ENCODE measurements at places on chromosomes 1 and 21.

DNA sequence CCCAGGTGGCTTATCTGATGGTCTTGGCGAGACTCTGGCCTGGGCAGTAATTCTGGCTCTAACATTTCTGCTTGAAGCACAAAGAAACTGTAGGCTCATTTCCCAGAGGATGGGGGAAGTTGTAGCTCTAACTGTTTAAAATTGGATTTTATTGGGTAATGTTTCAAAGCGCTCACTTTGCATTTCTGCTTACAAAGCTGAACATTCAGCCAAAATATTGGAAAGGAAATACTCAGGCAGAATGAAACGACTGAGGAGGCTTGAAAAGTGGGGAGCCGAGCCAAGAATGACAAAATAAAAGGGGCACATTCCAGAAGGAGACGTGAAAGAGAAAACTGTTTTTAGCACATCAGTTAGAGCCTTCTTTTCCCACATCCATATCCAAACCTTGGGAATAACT lies 202.6 kb downstream of the GRIK1 start:
- DNase-seq, result no peak

- DNase-seq, result no peak
These were observed 54.5 kb downstream of the PAPPA2 start for GRCh38 chr1:176517484-176517883.

GRCh38 chr1:210092366-210092765 lies 140.2 kb upstream of the SERTAD4 start:
- no peak for DNase-seq

GRCh38 chr1:245310571-245311531 lies 156.1 kb downstream of the KIF26B start:
- no peak for DNase-seq

DNA sequence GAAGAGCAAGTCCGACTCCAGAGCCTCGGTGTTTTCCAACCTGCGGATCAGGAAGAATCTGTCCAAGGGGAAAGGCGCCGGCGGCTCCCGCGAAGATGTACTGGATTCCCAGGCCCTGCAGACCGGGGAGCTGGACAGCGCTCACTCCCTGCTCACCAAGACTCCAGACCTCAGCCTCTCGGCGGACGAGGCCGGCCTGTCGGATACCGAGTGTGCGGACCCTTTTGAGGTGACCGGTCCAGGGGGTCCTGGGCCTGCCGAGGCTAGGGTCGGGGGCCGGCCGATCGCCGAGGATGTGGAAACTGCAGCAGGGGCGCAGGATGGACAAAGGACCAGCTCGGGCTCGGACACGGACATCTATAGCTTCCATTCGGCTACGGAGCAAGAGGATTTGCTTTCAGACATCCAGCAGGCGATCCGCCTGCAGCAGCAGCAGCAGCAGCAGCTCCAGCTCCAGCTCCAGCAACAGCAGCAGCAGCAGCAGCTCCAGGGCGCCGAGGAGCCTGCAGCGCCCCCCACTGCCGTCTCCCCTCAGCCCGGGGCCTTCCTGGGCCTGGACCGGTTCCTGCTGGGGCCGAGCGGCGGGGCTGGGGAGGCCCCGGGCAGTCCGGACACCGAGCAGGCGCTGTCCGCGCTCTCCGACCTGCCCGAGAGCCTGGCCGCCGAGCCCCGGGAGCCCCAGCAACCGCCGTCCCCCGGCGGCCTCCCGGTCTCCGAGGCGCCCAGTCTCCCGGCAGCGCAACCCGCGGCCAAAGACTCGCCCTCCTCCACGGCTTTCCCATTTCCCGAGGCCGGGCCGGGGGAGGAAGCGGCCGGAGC lies 827 bp downstream of the FMN2 start:
- peak; percentile 58 for DNase-seq

- no peak for DNase-seq
These were observed 4.3 kb downstream of the HSF2BP start for GRCh38 chr21:43654806-43655489.

- no peak for DNase-seq
These were observed 1577.0 kb downstream of the NCAM2 start for GRCh38 chr21:22575165-22575584.

DNA sequence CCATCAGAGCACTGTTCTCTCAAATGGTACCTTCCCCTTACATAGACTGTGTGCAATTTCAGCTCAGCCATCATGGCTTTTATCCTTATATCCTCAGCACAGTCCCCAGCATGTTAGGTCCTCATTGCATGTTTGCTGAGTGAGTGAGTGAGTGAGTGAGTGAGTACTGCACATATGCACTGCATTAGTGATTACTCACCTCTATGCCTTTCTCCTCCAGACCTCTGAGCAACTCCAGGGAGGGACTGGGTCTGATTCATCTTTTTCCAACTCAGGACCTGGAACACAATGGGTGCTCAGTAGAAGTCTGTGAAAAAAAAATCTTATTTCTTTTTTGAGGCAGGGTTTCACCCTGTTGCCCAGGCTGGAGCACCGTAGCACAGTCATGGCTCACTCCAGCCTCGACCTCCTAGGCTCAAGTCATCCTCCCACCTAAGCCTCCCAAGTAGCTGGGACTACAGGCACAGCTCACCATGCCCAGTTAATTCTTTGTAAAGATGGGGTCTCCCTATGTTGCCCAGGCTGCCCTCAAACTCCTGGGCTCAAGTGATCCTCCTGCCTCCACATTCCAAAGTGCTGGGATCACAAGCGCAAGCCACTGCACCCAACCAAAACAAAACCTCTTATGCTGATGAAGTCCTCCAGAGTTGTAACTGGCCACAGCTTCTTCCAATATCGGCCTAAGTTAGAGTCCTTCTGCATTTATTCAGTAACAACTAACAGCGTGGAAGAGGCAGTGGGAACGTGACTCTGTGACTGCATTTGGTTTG lies 23.7 kb downstream of the RNU5D-1 start:
- DNase-seq, result no peak

DNA sequence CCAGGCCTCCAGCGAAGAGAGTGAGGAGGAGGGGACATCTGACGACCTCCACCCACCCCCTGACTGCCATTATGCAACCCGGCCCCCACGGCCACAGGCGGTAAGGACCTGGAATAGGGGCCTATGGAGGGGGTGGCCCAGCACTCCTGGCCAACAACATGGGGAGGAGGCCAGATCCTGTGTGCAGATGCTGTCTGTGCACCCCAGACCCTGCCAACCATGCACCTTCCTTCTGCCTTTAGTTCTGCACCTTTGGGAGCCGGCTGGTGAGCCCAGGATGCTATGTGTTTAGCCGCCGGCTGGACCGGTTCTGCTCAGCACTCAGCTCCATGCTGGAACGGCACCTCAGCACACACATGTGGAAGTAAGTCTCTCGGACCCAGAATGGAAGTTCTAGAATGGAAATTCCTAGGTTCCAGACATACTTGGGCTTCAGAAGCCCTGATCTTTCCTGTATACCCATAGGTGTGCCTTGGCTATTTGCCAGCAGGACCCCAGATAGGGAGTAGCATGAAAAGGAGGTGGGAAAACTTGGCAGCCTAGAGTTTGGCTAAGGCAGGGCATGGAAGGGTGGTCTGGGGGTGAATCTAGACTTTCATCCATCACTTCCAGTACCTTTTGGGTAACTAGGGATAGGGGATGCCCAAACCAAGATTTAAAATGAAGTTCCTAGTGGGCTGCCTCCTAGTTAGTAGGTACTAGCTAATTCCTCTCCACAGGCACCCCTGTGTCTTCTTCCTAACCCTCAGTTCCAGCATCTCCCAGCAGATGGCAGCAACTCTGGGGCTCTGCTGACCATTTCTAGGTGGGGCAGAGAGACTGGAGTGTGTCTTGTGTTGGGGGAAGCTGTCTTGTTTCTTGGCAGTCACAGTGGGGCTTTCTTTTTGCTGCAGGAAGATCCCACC lies 3.6 kb upstream of the CYB561D1 start:
- DNase-seq, result peak; percentile 43

GRCh38 chr1:107795994-107796393 lies 169.0 kb downstream of the VAV3 start:
- DNase-seq, result no peak

DNA sequence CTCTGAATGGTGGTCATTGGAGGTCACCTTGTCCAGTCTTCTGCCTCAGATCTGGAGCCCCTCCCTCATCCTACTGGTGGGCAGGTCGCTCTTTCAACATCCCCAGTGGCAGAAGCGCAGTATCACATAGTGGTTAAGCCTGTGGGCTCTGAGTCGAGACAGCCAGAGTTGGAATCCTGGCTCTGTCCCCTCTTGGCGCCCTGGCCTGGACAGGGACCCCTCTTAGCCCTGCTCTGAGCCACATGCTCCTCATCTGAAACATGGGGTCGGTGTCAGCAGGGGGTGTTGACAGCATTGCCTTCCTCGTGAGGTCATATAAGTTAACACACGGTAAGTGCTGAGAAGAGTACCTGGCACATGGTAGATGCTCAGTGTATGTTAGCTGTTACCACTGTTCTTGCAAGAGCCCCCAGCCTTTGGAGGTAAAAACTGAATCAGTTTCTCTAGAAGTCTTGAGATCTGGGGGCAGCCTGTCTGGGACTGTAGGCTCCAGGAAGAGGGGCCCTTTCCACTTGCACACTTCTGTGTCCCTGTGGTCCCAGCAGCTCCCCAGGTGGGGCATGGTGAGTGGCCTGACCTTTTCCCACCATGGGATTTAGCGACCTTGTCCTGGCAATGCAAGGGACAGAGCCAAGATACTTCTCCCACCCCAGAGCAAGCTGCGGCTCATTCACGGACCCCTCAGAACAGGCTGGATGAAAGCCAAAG lies 6.4 kb downstream of the ZC3H12A start:
- no peak for DNase-seq

DNA sequence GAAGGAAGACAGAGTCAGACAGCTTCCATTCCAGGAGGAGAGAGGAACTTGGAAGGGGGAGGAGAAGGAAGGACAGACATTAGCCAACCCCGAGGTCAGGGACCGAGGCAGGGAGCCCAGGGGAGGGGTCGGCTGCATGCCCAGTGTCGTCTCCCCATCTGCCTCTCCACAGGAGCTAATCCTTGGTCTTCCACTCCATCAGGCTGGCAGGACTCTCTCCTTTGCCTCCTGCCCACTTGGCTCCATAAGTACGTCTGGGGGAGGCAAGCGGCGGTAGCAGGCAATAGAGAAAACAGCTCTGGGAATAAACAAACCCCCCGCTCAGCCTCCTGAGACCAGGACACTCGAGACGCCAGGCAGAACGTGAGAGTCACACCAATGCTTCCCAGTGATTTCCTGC lies 71.3 kb downstream of the GRIK3 start:
- peak; percentile 15 for DNase-seq

GRCh38 chr1:210883821-210884220 lies 250.1 kb downstream of the KCNH1 start:
- no peak for DNase-seq

GRCh38 chr1:235858766-235859165 lies 7.9 kb downstream of the LYST start:
- DNase-seq, result no peak

DNA sequence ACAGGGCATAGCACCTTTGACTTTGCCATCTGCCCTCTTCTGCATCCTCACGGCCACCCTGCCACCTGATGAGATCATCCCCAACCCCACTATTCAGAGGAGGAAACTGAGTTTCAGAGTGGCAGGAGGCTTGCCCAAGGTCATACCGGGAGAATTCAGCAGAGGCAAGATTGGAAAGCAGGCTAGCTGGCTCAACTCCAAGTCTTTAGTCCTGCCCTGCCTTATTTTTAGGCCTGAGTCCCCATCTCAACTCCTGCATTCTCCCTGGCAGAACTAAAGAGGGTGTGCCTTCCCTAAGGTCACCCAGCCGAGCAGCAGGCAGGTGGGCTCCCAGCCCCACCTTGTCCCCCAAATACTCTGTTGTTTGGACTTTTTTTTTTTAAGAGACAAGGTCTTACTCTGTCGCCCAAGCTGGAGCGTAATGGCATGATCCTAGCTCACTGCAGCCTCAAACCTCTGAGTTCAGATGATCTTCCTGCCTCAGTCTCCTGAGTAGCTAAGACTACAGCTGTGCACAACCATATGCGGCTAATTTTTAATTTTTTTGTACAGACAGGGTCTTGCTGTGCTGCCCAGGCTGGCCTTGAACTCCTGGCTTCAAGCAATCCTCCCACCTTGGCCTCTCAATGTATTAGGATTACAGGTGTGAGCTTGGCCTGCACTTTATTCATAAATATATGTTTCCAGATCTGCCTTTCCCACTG lies 13.8 kb upstream of the FGR start:
- no peak for DNase-seq

DNA sequence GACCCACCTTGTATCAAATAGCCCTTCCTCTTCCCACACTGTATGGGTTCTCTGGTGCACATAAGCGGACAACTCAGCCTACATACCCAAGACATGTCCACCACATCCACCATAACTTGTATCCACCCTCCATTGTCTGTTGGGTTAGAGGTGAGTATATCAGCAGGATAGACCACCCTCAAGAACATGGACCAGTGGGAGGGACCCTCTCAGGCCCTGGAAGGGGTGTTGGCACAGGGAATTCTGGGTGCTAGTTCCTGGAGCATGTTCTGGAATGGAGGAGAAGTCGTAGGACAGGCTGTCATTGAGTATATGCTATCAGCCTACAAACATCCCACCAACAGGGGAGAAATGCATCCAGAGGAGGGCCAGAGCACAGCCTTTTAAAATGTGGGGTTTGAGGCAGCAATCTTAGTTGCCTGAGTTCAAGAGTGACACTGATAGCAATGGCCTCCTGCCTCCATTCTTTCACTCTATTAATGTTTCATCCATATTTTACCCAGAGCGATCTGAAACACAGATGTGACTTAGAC lies 7.5 kb downstream of the CD55 start:
- no peak for DNase-seq

All from C1 segment of cervical spinal cord (tissue), 14 donors.